ENCODE measurements at places on chromosomes 13 and 19.

GRCh38 chr19:10315335-10316214, at the start of gene FDX2:
Gene FDX2, minus strand, starts transcription at chr19:10316015. Its CDS starts 19 bp downstream, at chr19:10315996.
- peak; percentile 95 for DNase-seq

GRCh38 chr13:23007426-23007825, 173.4 kb upstream of the SGCG start:
- DNase-seq, result no peak

DNA sequence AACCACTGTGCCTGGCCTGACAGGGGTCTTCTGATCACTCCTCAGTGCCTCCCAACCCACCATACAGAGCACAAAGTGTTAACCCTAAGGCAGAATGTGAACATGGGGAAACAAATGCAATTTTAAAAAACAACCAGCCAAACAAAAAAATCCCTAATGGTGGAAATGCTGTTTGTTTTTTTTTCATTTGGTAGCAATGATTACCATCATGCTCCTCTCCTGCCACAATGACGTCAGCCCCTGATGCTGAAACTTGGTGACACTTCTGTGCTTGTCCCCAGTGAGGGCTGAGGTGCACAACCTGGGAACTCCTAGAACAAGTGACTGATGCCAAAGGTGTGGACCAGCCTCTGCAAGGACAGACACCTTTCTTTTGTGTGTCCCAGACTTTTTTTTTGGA, 4.0 kb upstream of the TSPAN16 start:
- no peak for DNase-seq

DNA sequence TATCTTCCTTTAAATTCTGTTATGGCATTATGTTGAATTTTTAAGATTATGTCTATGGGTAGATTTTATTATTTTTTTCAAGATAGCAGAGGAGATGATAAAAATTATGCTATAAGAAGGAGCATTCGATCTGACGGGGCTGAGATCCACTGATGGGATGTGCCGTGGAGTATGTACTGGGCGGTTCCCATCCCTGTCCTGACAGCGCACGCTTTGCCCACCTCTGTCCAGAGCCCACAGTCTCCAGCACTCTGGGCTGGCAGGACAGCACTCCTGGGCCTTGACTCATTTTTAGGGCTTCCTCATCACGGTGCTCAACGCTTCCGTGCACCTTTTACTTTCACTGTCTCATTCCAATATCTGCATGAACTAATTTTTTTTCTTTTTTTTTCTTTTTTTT, 235.5 kb downstream of the TEX29 start:
- DNase-seq, result no peak

- no peak for DNase-seq
Measured at GRCh38 chr19:35272122-35272719, 3.5 kb downstream of the USF2 start.

DNA sequence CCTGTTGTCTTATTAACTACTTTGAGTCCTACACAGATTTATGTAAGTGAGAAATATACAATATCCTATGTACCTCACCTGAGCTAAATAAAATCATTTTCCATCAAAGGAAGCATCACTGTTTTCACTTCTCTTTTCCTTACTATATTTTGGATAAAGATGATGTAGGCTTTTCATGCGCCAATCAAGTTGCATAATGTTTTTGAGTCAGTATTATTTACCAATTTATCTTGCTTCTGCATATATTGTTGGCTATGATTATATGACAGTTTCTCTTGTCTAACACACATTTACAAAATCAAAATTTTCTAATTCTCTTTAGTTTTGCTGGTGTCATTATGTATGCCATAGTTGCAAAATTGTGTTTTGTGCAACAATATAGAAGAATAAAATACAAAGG, 67.9 kb upstream of the FRY start:
- no peak for DNase-seq

DNA sequence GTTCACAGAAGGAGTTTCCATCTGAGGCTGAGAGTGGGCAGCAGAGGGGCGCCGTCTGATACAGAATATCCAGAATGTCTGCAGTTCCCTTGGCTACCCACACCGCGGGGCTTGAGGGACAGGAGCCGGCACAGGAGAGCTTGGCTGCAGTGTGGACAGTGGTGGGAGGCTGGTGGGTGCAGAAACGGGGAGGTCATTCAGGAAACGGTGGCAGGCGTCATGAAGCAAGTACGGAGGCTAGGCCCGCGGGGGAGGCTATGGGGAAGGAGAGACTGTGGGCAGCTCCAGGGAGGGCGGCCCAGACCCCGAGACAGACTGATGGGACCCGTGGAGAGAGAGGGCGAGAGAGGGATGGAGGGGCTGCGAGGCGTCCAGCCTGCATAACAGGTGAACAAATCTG, 55.2 kb upstream of the UQCRFS1 start:
- no peak for DNase-seq

- no peak for DNase-seq
Measured at GRCh38 chr19:45529420-45529785, 22.1 kb downstream of the VASP start.

GRCh38 chr13:113548171-113548641, 36.3 kb upstream of the TFDP1 start:
- no peak for DNase-seq

DNA sequence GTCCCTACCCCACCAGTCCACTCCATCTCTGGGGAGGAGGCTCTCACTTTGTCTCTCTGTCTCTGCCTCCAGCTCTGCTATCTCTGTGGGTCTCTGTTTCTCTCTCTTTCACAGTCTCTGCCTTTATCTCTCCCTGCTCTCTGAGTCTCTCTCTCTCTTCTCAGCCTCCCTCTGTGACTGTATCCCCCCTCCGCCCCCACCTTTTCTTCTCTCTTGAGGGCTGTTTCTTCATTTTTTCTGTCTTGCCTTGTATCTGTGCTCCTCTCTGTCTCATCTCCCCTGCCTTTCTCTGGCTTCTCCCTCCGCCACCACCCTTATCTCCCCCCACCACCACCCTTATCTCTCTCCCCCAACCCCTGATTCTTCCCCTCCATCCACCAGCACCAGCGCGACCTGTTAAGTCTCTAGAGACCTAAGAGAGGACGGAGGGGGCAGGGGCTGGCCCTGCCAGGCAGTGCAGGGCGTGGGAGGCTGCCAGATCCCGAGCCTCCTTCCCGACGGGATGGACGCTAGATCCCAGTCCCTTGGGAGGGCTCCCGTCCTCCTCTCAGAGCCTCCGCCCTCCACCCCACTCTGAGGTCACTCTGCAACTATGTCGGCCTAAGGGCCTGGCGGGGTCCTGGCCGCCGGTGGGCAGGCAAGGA, 1.0 kb downstream of the AXL start:
- no peak for DNase-seq

DNA sequence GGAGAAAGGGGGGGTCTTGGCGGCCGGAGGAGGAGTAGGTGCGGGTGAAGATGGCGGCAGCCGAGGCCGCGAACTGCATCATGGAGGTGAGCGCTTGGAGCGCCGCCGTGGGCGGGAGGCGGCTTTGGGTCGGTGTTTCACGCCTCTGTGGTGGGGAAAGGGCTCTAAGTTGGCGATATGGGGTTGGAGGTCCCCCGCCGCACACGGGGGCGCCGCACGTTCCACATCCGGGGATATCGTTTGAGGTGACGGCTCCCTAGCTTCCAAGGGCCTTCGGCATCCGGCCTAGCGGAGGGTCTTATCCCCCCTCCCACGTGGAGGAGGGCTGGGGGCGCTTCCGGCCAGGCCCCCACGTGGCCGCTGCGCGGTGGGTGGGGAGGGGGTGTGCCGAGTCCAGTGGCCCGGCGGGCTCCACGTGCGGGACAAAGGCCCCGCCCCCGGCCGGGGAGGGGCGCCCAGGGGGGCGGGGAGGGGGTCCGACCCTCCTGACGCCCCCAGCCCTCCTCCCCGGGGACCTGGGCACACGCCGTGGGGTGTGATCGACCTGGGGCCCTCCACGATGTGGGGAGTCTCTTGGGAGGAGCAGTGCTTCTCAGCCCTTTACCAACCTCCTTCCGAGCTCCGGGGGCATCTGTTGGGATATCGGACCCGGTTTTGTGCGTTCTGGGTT, at the start of gene PRMT1:
Gene PRMT1, plus strand, starts transcription at position 41 of the 670 bp plus-strand sequence. Its CDS starts 10 bp downstream, at position 51.
- DNase-seq, result peak; percentile 60

DNA sequence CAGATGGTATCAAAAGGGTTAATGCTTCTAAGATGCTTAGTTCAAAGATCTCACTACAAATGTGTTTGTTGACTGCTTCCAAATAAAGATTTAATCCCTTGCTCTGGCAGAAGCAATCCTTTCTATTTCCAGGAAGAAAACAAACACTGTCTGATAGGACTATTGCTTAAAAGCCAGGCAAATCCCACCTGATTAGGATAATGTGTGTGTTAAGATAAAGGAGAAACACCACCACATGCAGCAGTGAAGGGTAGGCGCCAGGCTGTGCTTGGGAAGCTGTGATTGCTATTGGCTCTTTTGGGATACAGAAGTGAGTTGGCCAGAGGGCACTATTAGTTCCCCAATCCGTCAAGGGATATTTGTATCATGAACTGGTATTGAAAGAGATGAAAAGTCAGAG, 62.8 kb upstream of the LRCH1 start:
- no peak for DNase-seq

DNA sequence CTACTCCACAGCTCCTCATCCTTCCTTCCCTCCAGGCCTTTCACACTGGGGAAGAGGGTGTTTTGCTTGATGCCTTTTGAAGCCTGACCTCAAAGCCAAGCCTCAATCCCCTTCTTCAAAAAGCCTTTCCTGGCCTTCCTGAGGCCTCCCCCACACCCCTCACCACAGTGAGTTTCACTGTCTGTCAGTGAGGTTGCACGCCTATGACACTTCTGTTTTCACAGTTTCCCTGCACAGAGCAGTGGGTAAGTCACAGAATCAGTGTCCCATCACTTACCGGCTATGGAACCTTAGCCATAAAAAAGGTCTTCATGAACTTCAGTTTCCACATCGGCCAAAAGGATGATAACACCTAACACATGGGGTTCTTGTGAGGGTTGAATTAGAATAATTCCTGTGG, 371.4 kb downstream of the UQCRFS1 start:
- DNase-seq, result no peak

GRCh38 chr13:81721400-81721799, 1380.5 kb upstream of the SPRY2 start:
- DNase-seq, result no peak

DNA sequence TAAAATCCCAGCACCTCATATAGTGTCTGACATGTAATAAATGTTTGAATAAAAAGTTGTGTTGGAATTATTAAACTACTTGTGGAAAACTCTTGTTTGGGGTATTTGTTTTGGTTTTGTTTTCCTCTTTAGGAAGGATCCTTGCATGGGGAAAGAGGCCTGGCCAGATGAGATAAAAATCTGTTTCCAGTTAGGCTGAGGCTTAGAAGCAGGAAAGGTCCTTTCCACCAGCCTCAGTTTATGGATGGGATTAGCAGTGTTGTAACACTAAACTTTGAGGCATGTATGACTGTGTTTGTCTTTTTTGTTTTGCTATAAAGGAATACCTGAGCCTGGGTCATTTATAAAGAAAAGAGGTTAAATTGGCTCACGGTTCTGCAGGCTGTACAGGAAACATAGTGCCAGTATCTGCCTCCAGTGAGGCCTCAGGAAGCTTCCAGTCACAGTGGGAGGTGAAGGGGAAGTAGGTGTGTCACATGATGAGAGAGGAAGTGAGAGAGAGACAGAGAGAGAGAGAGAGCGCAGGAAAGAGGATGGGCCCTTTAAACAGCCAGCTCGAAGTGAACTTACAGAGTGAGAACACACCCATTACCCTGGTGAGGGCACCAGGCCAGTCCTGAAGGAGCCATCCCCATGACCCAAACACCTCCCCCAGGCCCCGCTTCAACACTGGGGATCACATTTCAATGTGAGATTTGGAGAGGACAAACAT, 21.6 kb downstream of the SPATA13 start:
- no peak for DNase-seq

- DNase-seq, result no peak
Measured at GRCh38 chr13:54241719-54242118, 1213.1 kb downstream of the OLFM4 start.

DNA sequence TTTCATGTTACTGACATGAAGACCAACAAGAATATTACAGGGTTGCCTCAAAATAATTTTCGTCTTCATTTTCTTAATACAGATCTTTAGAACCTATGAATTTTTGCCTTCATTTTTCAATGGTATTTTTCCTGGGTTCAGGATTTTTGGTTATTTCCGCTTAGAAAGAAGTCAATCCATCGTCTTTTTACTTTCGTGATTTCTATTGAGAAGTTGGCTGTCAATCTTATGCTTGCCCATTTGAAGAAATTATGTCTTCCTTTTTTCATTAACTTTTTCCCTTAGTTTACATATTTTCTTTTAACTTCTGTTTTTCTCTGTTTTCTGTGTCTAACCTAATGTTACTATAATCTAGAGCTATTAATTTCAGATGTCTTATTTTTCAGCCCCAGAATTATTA, 868.9 kb upstream of the SLC10A2 start:
- DNase-seq, result no peak

DNA sequence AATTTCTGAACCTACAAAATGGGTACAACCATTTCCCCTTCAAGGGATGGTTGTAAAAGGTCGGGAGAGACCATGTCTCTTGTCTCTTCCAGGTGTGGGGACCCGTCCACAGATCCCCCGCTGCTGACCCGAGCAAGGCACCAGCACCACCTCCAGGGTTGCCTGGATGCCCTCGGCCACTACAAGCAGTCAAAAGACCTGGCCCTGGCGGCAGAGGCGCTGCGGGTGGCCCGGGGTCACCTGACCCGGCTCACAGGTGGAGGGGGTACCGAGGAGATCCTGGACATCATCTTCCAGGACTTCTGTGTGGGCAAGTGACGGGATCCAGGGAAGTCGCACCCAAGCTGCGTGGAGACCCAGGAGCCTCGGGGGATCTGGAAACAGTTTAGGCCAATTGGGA, 4.0 kb downstream of the GTPBP3 start:
- no peak for DNase-seq

- DNase-seq, result no peak
Measured at GRCh38 chr19:11494634-11495285, 10.9 kb downstream of the ZNF653 start.

DNA sequence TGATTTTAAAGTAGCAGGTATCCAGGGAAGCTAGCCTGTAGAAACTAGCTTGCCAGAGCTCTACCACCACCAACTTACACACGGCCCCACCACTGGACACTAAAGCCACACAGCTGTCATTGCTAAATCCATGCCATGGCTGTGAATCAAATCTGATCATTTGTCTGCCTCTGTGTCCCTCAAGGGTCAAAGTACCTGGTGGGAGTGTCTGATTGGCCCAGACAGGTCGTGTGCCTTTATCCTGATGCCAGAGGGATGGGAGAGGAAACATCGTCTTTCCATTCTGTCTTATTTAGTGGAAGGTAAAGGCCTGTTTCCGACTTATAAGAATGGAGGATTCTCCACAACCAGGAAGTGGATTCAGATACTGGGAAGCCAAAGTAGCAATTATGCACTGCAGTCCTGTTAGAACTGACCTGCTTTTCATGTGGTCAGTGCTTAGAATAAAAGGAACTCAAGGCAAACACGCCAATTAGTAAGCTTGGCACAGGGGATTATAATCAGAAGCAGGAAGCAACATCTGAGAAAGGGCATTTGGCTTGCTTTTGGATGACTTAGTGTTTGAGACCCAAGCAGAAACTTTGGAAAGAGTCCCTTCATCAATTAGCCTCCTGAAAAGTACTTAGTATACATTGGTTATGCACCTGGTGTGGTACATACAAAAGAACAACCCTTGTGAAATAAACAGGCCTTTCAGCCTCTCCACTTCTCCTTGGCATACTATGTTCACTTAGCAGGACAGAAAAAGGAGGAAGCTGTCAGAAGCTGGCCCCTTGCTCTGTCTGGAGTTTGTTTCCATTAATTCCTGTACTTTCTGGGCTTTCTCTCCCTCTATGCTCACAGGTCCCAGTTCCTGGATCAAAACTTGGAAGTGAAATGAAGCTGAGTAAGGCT, 192.4 kb downstream of the NUFIP1 start:
- DNase-seq, result no peak

All from stimulated activated CD4-positive, alpha-beta T cell treated with anti-CD3 and anti-CD28 coated beads, Interleukin-2, amount 100 ng/mL, for 24 hours (primary cell).